ENCODE measurements at places on chromosomes 5 and 9.

GRCh38 chr5:163658702-163659567 is 153.5 kb downstream of the MAT2B start:
- no peak for DNase-seq

DNA sequence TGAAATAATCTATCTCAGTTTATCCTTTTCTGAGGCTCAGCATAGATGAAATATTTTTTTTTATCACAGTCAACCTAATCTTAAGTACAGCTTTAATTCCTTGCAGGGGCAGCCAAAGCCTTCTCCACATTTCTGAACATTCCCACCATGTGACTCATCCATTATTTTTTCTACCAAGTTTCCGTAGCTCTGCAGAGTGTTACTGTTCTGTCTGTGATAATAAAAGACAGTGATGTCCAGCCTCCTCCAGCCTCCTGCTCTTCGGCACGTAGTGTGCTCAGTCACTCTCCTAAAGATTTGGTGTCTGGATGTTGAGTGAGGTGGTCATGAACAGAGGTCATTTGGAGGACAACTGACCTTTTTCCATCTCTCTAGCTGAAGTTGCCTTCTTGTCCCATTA is 338.1 kb upstream of the ADAMTS16 start:
- DNase-seq = no peak

DNA sequence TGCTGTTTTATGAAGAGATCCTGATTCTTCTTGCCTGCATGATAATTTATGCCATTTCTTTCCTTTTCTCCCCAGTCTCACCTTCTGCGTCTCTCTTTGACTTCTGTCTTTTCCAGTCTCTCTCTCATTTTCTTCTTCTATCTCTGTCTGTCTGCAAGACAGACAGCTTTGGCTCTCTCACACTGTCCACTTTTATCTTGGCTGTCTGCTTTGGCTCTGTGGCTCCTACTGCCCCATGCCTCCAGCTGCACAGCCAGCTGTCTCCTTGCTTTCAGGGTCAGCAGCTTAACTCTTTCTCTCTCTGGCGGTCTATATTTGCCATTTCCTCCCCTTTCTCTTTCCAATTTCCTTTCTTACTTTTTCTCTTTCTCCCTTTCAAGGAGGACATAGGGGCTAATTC is 971.1 kb upstream of the COX7C start:
- DNase-seq = no peak

GRCh38 chr5:162801235-162801634 is 636.2 kb upstream of the CCNG1 start:
- DNase-seq = no peak
